Fibroblast of skin of back (primary cell): ENCODE measurements at places on chromosomes 4 and X.
A peak's percentile ranks its signal among the peaks of the same experiment; 100 is the strongest.

DNA sequence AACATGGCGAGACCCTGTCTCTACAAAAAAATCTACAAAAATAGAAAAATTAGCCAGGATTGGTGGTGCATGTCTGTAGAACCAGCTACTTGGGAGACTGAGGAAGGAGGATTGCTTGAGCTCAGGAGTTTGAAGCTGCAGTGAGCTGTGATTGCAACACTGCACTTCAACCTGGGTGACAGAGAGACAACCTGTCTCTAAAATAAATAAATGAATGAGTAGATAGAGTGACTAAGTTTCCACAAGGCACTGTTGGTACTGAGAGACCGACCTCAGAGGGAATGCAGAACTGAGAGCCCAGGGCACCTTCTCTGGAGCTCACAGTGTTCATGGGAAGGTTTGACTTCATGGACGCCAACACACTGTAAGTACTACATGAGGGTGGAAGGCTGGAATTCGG lies 26.7 kb upstream of the ARSD start:
- no peak for DNase-seq

- no peak for DNase-seq
Observed at GRCh38 chr4:38332699-38333098, 331.3 kb upstream of the KLF3 start.

DNA sequence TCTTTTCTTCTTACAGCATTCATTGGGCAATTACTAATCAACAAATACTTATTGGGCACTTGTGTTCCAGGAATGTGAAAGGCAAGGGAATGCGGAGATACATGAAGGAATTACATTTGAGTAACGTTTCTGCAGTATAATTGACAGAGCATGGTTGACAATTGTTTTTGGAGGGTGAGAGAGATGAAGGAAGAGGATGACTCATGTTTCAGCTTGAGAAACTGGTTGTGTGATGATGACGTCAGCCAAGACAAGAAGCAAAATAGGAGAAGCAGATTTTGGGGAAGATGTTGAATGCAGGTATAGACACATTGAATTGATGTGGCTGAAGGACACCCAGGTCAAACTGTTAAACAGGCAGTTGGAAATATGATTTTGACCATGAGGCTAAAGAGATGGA lies 8.0 kb upstream of the CPEB2 start:
- peak; percentile 41 for DNase-seq

- peak; percentile 73 for DNase-seq
Observed at GRCh38 chrX:9847071-9847470, 60.8 kb downstream of the SHROOM2 start.

DNA sequence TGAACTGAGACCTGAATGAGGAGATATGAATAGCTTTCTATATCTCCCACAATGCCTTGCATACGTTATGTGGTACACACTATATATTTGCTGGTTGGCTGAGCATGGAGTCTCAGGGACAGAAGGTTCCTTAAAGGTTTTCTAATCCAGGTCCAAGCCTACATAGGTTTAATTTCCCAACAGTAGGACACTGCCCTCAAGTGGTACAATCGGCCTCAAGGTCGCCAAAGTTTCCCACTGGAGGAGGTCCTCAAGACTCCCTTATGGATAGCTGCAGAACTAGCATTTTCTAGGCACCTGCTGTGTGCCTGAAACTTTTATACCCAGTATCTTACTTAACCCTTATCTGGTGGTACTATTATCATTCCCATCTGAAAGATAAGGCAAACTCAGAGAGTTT lies 21.0 kb upstream of the EFNB1 start:
- DNase-seq: no peak

GRCh38 chr4:40289366-40290188 lies 45.6 kb upstream of the CHRNA9 start:
- no peak for DNase-seq

DNA sequence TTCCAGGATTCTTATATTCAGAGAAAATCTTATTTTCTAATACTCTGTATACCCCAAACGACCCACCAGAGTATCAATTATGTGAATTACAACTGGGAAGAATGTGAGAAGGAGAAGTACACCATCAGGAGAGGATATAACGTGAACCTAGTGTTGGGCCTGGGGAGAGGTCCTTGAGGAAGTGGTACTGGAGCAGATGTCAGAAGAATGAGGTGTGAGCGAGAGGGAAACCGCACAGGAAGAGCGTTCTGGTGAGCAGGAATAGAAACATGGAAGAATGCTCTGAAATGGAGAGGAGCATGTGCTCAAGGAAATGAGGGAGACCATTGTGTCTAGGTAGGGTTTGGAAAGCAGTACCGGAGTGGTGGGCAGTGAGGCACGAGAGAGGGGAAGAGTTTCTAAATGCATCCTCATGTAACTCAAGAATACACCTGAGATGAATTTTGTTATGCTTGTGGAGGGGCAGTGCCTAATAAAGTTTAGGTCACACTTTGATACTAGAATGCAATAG lies 151.6 kb downstream of the GRID2 start:
- no peak for DNase-seq

DNA sequence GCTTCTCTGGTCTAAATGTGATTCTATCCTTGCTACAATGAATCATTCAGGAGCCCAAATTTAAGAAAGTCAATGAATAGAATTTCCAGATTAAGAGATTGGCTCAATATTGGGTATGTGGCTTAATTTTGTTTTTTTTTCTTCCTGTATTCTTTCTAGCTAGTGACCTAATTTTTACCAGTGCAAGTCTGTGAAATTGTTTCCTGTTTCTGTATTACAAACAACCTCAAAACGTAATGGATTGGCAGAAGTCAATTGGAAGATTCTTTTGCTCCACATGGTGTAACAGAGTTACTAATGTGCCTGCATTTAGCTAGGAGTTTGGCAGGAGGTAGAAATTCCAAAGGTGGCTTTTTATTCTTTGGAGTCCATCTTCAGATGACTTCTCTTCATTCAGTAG lies 17.6 kb downstream of the DYNLT3 start:
- no peak for DNase-seq

- DNase-seq: peak; percentile 88
Observed at GRCh38 chr4:145299380-145300076, 119.1 kb upstream of the OTUD4 start.

- no peak for DNase-seq
Observed at GRCh38 chr4:116020141-116020722, 906.8 kb upstream of the NDST4 start.

DNA sequence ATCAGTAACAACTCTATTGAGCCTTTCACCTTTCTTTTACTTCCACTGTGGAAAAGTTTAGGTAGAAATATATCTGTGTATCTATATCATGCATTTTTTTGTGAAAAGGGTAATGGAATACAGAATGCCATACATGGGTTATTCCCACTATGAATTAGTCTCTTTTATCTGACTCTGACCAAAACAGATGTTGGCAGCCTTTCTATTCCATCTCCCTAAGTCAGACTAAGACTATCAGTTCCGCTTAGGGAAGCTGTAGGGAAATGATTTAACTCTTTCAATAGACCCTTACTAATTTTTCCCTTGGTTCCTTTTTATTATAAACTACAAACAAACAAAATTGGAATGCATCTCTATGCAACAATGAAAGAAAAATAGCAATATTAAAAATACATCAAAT lies 92.3 kb upstream of the LEF1 start:
- no peak for DNase-seq
